ENCODE measurements at places on chromosomes 3 and 15.

GRCh38 chr3:127351775-127352350, 64.0 kb upstream of the PRR20G start:
- no peak for DNase-seq

DNA sequence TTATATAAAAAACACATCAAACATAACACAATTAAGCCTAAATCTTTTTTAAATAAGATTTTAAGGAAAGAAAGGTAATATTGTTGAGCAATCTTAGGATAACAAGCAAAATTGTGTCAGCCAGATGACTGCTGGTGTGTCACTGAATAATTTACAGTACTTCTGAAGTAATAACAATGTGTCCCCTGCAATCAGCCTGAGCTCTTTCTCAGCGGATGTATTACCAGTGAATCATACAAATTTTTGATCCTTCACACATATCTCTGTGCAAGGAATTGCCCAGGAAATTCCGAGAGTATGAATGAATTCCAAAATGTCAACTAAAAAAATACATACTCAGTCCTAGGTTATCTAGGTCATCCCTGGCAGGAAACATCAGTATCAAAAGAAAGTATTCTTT, 76.6 kb upstream of the PTX3 start:
- DNase-seq, result peak; percentile 92

DNA sequence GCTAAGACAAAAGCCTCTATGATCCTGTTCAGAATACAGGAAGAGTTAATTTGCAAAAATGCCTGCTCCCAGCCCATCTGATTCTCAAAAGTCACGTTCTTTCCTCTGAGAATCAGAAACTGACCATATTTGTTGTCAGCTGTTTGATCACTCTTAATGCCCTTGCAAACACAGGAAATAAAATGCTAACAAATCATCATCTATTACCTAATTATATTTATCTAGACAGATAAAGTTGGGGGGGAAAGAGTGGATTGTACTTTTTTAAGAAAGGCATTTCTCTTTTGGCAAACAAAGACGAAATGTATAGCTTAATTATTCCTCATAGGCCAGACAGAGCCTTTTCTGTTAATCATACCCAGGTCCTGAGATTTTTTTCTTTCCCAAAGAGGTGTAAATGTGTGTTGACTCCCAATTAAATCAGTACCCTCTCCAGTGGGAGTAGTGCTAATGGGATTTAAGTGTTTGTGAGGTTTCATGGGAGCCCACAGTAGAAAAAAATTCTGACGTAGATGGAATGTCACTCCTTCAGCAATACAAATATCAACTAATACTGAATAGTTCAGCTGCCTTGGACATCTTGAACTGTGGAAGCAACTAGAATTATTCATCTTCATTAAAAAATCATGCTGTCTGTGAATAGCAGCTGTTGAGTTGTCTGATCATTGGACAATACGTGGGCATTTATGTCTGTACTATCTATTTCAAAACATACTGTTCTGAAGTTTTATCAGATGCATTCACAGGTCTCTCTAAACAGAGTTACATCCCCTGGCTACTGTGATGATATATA, 22.5 kb upstream of the BNIP2 start:
- DNase-seq, result no peak

DNA sequence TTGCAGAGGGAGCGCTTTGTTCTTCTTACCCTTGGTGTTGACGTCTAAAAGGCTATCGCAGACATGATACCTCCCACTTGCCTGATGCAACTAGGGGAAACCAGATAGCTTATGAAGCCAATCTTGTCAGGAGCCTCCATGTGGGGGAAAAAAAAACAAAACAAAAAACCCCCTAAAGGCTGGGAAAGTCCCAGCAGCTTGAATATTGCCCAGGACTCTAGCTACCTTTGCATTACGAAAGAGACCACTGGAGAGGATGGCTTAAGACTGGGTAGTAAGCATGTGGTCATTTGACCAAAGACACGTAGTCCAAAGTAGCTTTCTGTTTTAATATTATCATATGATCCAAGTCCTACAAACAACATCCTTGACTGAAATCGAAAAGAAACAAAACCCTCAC, 120.7 kb upstream of the WNT5A start:
- DNase-seq, result no peak

DNA sequence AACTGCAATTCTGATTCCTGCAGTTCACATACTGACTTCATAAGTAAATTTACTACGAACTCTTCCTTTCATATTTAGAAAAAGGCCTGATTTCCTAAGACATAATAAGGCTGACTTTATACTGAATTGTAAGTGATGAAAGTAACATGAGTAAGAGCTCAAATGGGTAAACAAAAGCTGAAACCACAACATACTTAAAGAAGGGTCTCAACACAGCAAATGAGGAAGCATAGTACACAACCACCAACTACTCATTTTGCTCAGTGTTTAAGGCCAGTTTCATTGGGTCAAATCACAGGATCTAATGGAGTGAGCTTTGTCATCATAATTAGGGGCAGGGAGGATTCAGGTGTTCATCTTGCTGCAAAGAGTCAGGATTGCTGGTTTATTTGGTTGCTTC, 81.4 kb downstream of the SETD2 start:
- DNase-seq, result peak; percentile 55

GRCh38 chr3:50122071-50122470, 33.1 kb upstream of the SEMA3F start:
- DNase-seq, result no peak

Data from AG10803 (cell line).